ENCODE measurements at places on chromosomes 1 and 21. TPM values are rescaled to one million over a fixed set of nuclear protein-coding genes. Genes with fewer than 3 reads are reported as not detected.

The KRTAP12-3 gene
- polyA plus RNA-seq: not detected

The PCAT6 gene
- 2.3 TPM for polyA plus RNA-seq

The PTGER3 gene
- 4.3 TPM for polyA plus RNA-seq

The ACTN2 gene
- polyA plus RNA-seq: 2,671 TPM

The RGS8 gene
- polyA plus RNA-seq: not detected

The SNRNP40 gene
- not detected for polyA plus RNA-seq

Measured in muscle of arm (tissue), 14 donors.